Forelimb muscle (tissue), 1 donor: ENCODE measurements at places on chromosomes 6 and 20.

DNA sequence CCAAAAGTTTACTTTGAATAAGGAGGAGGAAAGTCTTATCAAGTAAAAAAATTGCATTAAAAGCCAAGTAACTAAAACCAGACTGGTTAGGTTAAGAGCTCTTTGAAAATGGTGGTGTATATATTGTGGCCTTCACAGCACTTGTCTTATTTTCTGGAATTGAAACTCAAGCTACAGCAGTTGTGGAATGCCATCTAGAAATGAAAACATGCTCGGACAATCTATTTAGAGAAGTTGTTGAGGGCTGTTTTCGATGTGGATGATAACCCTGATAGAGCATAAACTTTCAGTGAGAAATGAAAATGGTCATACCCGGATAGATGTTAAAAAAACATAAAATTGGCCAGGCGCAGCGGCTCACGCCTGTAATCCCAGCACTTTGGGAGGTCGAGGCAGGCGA lies 47.0 kb downstream of the ARID1B start:
- no peak for DNase-seq

GRCh38 chr6:64553249-64553786 lies 917.7 kb downstream of the PHF3 start:
- DNase-seq, result no peak

DNA sequence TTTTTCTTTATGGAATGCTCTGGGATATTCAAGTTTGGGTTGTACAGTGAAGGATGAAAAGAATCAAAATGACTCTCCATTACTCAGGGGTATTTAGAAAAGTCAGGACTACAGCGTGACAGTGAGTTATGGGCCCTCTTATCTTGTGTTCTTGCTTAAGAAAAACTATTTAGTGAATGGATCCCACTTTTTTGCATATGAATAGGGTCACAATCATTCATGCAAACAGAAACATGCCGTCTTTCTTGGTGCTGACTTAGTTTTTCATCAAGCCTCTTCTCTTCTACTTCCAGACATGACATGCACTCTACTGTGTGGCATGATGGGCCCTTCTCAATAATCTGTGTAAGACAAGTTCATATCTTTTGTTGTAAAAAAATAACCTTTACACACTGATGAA lies 488.4 kb upstream of the MMS22L start:
- DNase-seq, result no peak

DNA sequence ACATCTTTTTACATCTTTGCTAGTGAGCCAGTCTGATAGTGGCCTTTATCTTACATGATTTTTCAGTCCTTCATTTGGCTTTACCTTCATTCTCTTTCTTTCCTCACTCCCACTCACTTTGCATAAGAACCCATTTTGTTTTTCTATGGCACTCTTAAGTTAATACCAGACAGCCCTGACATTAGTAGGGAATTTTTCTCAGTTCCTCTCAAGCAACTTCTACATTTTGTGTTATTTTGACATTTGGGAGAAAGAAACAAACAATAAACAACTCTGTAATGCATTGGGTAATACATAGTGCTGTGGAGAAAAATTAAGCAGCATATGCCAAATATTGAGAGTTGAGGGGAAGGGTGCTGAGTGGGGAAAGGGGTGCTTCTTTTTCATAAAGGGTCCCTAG lies 524.1 kb upstream of the JAG1 start:
- DNase-seq, result no peak

GRCh38 chr6:15817100-15817499 lies 154.3 kb upstream of the DTNBP1 start:
- DNase-seq, result no peak

DNA sequence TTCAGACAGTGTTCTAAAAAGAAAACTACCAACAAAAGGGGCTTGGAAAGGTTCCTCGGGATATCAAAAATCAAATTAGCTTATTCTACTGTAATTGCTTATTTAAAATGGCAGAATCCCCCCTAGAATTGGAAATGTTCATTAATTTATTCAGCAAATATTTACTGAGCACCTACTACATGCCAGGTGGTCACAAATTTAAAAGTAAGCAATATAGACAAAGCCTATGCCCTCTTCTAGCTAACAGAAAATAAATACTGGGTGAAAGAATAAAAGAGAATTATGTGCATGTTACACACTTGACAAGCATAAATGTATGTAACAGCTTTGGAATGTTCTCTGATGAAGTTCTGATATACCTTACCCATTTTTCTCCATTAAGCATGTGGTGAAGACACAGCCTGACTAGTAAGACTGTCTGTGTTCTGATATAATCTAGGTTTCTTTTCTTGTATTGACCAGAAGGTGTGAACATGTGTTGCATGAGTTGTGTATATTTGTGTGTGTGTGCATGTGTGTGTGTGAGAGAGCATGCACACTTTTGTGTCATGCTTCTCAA lies 606.7 kb upstream of the CITED2 start:
- DNase-seq, result no peak

- DNase-seq, result no peak
Measured at GRCh38 chr6:80210618-80211017, 104.1 kb downstream of the BCKDHB start.
